ENCODE measurements at places on chromosomes 5 and 9.

- DNase-seq, result no peak
Observed at GRCh38 chr5:128673970-128674369, 135.9 kb upstream of the FBN2 start.

GRCh38 chr5:38189081-38189504, 69.3 kb upstream of the EGFLAM start:
- no peak for DNase-seq

- DNase-seq, result no peak
Observed at GRCh38 chr9:129761293-129761900, 8.6 kb upstream of the PTGES start.

DNA sequence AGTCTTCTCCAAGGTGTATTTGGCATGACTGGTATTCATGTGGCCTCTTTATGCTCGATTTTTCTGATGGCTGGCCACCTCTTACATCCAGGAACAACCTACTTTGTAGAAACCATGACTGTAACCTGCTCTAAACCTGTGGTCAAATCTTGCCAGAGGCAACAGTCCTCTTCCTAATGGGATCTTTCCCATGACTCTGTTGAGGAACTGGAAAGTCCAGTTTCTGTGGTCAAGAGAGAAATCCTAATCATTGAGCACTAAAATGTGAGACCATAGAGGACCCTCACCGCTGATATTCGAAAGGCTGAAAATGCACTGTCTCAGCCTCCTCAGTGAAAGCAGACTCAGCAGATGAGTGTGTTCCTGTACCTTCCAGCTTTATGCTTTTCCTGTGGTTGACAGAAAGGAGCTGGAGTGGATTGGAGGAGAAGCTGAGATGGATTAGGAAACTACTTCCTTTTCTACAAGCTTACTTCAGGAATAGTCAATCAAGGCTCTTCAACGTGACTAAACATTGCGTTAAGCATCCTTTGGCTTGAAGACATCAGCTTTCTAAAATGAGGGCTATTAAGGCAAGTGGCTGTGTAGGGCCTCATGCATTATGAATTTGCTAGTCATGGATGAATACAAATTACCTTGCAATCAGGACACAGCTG, 69.7 kb upstream of the DAPK1 start:
- no peak for DNase-seq

GRCh38 chr9:135796784-135797485, 95.0 kb downstream of the KCNT1 start:
- no peak for DNase-seq

DNA sequence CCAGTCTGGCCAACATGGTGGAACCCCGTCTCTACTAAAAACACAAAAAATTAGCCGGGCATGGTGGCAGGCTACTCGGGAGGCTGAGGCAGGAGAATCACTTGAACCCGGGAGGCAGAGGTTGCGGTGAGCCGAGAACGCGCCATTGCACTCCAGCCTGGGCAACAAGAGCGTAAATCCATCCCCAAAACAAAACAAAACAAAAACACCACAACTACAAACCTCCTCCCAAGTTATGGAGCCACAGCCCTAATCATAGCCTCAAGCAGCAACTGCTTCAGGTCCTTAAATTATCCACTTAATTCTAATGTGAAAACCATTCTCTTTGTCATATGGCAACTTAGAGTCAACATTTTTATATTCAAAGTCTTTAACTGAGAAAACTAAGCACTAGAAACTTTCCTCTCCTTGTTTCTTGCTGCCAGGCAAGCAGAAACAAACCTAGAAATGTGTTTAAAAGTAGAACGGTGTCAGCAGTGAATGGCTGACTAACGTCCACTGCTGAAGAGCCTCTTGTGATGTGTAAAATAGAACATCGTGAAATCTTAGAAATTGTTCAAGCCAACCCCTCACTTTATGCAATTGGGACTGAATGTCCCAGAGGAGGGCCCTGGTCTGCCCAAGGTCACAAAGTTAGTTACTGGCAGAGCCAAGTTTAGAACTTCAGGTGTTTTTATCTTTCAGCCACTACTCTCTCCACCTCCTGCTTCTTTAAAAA, 5.7 kb downstream of the TMEM245 start:
- no peak for DNase-seq

DNA sequence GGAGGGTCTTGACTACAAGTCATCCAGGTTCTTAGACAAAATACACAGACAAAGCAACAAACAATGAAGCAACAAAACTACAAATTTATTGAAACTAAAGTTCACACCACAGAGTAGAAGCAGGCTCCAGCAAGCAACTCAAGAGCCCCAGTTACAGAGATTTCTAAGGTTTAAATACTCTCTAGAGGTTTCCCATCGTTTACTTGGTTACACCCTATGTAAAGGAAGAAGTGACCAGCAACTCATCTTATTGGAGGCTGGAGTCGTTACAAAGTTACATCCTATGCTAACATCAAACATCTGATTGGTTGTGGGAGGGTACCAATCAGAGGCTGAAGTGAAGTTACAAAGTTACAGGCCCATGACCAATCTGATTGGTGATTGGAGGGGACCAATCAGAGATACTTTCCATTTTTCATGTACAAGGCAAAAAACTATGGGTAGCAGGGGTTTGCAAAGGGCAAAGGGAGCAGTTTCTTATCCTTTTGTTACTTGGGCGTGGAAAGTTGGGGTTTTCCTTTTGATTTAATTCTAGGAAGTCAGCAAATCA, 2292.6 kb upstream of the C9orf72 start:
- no peak for DNase-seq

Measured in activated gamma-delta T cell (primary cell).